ENCODE measurements at places on chromosomes 12 and 14. TPM values are rescaled to one million over a fixed set of nuclear protein-coding genes. Genes with fewer than 3 reads are reported as not detected.

- no peak for DNase-seq
Observed at GRCh38 chr14:99426265-99426664, 54.4 kb downstream of the SETD3 start.

GRCh38 chr12:75756771-75757170, 245.4 kb upstream of the KRR1 start:
- DNase-seq: no peak

DNA sequence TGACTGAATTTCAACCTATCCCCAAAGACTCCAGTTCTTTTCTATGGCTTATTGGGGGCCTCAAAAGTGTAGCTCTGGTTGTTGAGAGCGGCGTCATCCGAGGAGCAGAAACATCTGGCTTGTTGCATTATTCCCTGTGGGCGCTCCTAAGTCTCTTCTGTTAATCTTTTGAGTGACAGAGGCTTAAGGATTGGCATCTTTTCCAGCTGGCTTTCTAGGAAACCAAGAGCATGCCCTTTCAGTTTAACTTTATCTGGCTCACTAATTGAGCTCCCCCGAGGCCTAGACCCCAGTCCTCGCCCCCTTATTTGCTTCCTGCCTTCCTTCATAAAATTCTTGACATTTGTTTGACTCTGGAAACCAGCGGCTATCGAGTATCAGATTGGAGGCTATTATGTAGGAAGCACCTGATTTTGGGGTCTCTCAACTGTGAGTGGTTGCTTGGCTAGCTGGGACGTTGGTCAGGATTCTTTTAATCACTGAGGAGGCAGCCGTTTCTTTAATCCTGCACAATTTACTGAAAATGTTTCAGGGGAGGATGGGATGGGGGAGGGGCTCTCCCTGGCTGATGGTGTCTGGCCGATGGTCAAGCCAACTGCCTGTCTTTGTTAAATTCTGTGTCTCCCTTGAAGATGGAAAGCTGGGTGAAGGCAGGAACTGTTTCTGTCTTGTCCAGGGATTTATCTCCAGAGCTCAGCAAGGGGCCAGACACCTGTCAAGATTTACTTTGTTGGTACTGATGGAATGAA, 3.1 kb downstream of the SMOC1 start:
- DNase-seq: no peak

- DNase-seq: no peak
Observed at GRCh38 chr12:56013482-56013881, 7.4 kb upstream of the IKZF4 start.

GRCh38 chr14:34003691-34004090, 52.8 kb upstream of the EGLN3 start:
- DNase-seq: no peak

DNA sequence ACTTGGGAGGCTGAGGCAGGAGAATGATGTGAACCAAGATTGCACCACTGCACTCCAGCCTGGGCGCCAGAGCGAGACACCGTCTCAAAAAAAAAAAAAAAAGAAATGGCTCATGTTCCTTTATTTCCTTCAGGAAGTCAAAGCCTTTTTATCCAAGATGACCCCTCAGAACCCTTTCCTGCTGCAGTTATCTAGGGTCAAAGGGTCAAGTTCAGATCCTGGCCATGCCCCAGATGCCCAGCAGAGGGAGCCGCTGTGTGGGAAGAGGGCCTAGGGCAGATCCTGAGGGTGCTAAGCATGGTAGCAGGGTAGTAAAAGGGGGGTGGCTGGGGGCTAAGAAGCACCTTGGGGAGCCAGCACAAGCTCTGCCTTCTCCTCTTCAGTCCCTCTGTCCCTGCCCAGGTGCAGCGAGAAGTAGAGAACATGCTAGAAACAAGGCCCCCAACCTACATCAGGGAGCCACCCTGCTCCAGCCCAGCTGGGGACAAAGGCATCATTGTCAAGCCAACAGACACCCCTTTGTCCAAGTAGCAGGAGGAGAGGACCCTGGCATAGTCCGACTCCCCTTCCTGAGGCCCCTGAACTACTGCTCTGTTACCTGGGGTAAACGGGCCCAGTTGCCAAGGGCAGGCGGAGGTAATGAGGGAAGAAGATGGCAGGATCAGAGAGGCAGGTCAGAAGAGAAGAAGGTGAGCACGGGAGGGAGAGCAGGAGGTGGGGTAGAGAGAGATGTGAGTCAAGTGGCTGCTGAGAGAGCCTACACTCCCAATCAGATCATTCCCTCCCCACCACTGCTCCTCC, 6.5 kb downstream of the NFE2 start:
- peak; percentile 76 for DNase-seq

DNA sequence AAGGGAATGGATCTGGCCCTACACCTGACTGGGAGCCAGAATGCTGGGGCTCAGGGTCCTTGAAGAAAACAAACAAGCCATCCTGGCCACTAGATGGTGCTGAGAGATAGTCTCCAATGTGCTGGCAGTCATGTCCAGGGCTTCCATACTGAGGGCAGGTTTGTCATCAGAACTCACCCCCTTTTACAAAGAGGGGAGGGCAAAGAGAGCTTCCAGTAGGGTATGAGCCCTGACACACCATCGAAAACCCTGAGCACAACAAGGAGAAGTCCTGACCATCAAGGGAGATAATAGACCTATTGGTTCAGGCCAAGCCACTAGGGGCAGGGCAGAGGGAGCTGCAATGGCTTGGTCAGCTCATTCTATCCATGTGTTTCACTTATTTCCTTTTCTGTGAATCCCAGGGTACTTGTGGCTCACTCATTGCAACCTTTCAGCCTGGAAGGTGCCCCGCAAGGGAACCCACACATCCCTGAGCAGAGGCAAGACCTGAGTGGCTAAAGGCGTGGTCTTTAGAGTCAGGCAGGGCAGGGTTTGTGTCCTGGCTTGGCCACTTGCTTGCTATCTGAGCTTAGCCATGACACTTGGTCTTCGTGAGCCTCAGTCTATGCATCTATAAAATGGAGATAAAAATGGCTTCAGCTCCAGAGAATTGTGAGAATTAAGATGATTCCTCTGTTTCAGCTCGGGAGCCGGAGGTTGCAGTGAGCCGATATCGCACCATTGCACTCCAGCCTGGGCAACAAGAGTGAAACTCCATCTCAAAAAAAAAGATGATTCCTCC, 6.2 kb upstream of the PLEKHH1 start:
- no peak for DNase-seq

GRCh38 chr14:61668282-61668681, 27.0 kb upstream of the HIF1A start:
- DNase-seq: no peak

DNA sequence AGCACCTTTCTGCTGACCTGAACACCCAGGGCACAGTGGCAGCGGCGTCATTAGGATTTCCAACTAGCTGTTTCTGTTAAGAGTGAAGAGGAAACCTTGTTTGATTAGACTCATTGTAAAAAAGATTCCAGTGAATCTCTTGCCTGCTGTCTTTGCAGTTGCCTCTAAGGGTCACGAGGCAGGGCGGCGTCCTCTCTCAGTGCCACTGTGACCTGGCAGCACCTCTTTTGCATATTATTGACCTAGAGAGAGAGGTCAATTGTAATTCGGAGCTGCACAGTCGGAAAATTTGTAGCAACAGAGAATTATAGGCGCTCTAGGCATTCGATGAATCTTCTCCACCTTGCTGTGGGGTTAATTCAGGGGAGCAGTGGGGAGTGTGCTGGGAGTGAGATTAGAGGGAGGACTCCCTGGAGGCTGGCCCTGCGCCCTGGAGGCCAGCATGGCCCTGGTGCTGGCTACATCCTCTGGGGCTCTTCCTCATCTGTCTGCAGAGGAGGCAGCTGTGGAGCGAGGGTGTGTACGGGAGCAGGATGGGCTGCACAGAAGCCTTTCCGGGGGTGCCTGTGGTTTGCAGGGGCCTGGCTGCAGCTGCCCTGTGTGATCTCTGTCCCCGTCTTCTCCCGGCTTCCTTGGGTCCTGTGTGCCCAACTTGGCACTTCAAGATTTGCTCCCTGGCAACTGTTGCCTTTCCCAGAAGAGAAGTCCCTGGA, 14.3 kb downstream of the PACS2 start:
- no peak for DNase-seq

DNA sequence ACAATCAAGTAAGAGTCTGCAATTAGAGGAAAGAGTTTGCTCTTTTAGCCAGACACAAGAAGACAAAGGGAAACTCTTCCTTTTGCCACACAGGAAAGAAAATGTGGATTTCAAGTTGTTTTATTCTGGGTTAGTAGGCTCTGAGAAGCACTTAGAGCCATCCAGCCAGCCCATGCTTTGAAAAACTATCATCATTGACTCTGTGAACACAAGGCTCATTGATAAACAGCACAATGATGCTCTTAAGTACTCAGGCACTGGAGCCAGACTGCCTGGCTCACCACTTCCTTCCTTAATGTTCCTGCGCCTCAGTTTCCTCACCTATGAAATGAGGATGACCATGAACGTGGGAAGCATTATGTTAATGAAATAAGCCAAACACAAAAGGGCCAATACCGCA, 150.2 kb upstream of the EEA1 start:
- DNase-seq: no peak

GRCh38 chr12:68612202-68612601, 1.5 kb downstream of the RAP1B start:
- no peak for DNase-seq

DNA sequence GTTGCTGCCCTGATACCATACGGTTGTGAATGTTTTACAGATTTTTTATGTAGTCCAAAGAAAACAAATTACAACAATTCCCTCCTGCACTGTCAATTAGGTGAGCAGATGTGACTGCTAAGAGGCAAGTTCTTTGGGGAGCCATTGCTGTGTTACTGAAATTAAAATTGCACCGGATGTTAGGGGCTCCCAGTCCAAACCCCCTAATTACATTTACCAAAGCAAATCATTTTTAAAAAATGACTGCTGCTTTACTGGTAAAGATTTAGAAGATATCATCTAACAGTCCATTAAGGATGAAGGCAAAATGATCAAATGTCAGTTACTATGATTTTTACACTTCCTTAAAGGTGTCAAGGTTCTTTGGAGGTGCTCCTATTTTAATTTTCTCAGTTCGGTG, 70.1 kb upstream of the CSRP2 start:
- DNase-seq: no peak

GRCh38 chr12:121983536-121984210, 38.0 kb upstream of the BCL7A start:
- DNase-seq: no peak

DNA sequence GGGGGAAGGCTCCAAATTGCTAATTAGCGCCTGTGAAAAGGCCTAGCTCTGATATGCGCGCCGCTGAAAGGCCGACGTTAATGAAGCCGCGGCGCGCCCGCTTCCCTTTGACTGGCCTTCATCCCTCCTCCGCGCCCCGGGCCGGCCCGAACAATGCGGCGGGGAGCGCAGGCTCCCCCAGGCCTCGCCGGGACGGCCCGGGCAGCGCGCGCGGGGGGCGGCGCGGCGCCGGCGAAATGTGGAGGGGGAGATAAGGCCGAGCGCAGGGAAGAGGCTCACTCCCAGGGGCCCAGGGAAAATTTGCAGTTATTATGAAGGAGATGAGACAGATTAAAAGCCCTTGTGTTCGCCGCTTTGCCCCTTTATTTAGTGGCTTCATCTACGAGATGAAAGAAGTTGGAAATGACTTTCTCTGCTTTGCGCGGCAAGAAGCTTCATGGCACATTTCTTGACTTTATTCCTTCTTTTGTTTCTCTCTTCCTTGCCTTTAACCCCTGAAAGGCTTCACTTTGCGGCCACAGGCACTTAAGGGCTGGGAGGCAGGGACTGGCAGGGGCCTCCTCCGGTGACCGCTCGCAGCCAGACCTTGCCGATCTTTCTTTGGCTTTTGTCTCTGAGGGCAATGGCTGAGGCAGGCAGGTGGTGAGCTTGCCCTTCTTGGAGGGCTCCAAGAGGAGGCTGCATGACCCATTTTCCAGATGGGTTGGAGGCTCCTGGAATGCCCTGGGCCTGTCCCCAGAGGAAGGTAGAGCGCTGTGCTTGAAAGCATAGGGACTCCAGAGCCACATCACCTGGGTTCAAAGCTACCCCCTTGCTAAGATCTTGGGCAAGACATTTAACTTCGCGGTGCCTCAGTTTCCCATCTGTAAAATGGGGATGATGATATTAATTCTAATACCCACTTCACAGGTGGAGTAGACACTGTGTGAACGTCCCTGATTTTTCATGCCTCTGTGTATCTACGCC, 12.7 kb upstream of the GPATCH2L start:
- no peak for DNase-seq

DNA sequence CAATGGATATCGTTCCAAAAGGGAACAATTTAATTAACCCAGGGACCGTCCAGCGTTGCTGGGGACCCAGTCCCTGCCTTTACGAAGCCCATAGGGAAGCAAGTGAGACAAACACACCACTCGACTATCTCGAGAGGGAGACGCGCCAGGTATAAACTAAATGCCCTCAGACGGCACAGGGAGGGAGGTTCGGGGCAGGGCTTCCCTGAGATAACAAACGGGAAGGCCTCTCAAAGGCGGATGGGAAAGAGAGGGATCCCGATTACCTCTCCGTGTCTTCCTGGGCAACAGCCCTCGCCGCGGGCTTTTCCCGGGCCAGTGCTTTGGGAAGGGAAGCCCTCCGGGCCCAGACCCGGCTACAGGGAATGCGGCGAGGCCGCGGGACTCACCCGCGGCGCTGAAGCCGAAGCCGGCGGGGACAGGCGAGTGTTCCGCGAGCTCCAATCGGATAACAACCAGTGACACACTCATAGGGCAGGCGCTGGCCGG, 390 bp downstream of the BRAP start:
- DNase-seq: no peak

DNA sequence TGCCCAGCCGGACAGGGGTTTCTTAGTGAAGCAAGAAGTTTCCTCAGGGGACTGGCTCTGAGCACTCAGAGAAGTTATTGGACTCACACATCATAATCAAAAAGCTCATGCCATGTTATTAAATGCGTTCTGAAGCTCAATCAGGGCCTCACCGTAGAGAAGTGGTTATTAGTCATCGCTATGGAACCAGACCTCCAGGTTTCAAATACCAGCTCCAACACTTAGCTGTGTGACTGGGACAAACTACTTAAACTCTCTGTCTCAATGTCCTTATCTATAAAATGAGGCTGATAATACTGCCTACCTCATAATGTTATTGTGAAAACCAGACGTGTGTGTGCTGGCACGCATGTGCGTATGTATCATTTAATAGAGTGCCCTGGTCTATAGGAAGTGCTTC, 7.3 kb downstream of the STAT6 start:
- no peak for DNase-seq

DNA sequence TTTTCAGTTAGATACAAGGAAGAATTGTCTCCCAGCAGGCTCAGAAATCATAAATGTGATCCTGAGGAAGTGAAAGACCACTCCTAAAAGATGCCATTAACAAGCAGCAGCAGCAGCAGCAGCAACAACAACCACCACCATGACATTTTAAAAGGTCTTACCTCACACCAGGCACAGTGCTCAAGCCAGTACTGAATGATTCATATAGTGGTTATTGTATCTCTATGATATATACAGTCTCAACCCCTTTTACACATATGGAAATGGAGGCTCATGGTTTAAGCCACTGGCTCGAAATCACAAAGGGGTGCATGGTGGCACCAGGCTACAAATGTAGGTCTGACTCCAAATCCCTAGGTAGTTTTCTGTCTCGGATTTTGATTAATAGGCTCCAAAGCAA, 126.9 kb downstream of the KTN1 start:
- no peak for DNase-seq

- DNase-seq: no peak
Observed at GRCh38 chr14:31568161-31568560, 7.0 kb downstream of the NUBPL start.

NPAS3 gene
- total RNA-seq: 1.6 TPM

SLC25A47 gene
- not detected for total RNA-seq

ITGB7 gene
- total RNA-seq: 1.6 TPM

TAS2R13 gene
- 0.69 TPM for total RNA-seq

NPFF gene
- total RNA-seq: not detected

TAS2R31 gene
- total RNA-seq: 2.9 TPM

Data from pancreas (tissue), 10 donors.